ENCODE measurements at places on chromosomes 7 and 10. TPM values are rescaled to one million over a fixed set of nuclear protein-coding genes. Genes with fewer than 3 reads are reported as not detected.

TAS2R38 gene
- total RNA-seq = not detected

FGFR2 gene
- not detected for total RNA-seq

KCND2 gene
- total RNA-seq = 2.7 TPM

MEST gene
- 12.6 TPM for total RNA-seq

PGAM2 gene
- total RNA-seq = not detected

NDUFB2 gene
- total RNA-seq = 236 TPM

Measured in GM23248 (cell line).